ENCODE measurements at places on chromosomes 3 and 15.

DNA sequence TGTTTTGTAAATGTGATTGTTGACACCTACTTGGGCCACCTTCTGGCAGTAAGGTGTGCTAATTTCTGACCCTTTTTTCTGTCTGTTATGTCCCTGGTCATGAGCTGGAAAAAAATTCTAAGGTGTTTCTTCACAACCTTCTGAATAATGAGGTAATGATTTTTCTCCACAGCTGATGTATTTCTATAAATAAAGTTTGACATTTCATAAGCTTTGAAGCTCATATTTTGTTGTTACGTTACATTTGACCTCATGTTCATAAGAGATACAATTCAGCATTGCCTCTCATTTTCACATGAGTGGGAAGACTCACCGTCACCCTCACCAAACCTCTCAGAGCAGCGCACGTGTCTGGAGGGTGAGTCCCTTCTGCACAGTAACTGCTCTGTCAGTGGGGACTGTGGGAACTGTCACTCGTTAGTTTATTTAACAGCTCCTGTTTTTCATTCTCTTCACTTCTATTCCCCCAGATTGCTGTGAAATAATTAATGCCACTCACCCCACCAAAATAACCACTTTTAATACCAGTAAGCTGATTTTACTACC, 140.9 kb downstream of the PLCL2 start:
- no peak for DNase-seq

GRCh38 chr3:154061001-154061370, 60.2 kb upstream of the ARHGEF26 start:
- DNase-seq: no peak

GRCh38 chr3:98991393-98991792, 89.9 kb upstream of the DCBLD2 start:
- no peak for DNase-seq

DNA sequence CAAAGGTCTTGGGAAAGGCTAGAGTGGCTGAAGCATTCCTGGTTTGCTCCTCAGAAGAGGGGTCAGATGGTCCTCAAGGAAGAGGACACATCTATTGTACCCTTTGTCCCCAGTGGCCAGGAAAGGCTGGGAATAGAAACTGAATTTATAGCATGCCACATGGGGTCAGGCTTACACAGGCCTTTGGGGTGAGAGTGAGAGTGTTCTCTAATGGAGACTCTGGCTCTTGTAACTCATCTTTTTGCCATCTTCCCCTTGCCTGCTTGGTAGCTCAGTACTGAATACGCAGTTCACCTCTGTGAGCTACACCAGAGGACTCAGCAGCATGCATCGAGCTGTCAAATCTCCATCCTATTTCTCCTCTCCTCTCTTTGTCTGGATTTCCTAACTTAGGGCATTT, 87.5 kb downstream of the ATP2B2 start:
- DNase-seq: no peak

- DNase-seq: no peak
These were observed 38.6 kb downstream of the ZBTB11 start for GRCh38 chr3:101638261-101638745.

GRCh38 chr3:145015253-145015652, 1043.6 kb downstream of the DIPK2A start:
- DNase-seq: peak; percentile 83

GRCh38 chr3:23389686-23390085, 186.6 kb downstream of the UBE2E2 start:
- no peak for DNase-seq

DNA sequence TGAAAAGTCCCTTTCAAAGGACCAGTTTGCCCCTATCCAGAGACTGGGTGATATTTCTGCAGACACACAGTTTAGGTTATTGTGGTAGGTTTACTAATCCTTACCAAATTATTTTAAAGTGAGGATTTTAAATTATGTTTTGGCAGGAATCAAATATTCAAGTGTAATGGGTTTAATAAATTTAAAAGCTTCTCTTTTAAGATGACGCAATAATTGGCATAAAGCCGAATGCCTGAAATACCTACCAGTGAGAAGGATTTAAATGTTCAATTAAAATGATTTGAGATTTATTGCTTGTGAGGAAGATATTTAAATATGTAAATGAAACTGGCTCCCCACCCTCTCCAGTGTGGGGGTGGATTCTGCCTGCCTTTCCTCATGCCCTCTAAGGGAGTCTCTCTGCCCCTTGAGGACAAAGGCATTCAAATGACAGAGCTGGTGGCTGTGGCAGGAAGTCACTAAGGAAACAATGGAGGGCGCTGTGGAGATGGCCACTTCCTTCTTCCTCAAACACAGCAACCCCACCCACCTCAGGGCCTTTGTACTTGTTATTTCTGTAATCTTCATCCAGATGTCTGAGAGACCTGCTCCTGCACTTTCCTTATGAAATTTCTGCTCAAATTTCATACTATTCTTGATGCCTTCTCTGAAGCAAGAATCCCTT, 131.7 kb downstream of the TNIK start:
- no peak for DNase-seq

DNA sequence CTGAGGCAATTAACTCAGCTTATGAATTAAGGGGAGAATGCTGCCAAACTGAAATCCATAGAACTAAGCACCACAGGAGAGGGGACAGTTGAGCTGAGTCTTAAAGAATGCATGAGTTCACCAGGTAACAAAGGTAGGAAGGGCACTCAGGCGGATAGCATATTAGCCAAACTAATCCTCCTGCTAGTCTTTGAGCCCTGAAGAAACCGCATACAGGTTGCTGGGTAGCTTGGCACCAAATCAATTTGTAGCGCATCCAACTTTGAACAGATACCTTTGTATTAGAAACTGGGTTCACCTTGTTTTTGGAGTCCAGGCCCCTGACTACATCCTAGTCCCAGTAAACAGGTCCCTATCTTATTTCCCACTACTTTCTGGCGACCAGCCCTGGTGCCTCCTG, 93.7 kb downstream of the FRMD4B start:
- no peak for DNase-seq

DNA sequence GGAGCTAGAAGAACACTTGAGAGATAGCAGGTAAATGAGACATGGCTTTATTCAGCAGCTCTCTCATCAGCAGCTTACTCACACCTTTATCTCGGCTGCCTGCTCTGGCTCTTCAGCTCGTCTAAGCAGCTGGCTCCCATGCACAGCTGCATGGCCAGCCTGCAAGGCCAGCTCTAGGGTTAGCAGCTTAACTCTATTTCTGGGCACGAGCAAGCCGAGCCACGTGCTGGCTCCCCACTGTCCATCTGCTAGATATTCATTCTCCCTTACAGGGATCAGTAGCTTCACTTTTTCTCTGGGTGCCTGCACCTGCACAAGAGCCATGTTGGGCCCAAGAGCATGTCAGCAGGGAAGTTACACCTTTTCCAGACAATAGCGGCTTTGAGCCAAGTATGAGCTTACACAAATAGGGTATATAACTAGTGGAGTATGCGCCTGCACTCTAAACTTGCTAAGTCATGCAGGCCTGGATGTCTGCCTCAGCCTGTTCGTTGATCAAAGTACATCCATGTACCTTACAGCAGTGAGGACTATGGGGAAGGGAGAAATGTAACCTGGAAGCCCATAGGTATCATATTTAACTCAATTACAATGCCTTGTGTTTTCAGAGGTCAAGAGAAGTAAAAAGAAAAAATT, 174.9 kb upstream of the SNTN start:
- no peak for DNase-seq

GRCh38 chr3:104291878-104292277, 1074.8 kb upstream of the ALCAM start:
- no peak for DNase-seq

- no peak for DNase-seq
These were observed 241.0 kb upstream of the LYSMD4 start for GRCh38 chr15:99974246-99974645.

DNA sequence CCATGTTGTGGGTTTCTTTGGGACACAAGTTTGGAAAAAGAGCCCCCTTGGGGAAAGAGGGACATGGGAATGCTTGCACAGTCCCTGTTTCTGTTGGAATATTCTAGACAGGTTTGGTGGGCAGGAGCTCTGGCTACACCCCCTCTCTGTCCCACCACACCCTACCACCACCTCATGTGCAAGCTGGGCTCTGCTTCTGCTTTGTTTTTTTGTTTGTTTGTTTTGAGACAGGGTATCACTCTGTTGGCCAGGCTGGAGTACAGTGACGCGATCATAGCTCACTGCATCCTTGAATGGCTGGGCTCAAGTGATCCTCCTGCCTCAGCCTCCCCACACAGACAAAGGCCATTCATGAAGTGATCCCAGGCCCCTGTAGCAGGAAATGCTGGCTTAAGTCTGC, 56.9 kb upstream of the FGD5 start:
- DNase-seq: no peak

DNA sequence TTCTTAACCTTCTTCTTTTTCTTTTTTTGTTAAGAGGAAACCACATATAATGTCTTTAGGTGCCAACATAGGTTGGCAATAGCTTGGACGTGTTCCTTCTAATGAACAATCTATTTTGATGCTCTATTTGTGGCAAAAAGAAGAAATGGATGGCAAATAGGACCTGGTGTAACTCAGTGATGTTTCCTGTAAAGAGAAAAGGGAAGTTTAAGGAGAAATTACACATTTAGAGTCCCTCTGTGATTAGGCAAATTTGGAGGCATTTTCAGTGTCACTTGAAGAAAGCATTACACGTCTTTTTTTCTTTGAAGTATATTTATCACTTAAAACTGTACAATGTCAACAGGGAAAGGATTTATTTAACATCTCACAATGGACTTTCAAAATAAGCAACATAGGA, 327.1 kb downstream of the ZIC1 start:
- no peak for DNase-seq

- DNase-seq: no peak
These were observed 34.5 kb downstream of the USP3 start for GRCh38 chr15:63538876-63539275.

- DNase-seq: no peak
These were observed 323.5 kb downstream of the RORA start for GRCh38 chr15:60905587-60905986.

GRCh38 chr3:189057369-189057768, 114.4 kb upstream of the TPRG1 start:
- DNase-seq: no peak

DNA sequence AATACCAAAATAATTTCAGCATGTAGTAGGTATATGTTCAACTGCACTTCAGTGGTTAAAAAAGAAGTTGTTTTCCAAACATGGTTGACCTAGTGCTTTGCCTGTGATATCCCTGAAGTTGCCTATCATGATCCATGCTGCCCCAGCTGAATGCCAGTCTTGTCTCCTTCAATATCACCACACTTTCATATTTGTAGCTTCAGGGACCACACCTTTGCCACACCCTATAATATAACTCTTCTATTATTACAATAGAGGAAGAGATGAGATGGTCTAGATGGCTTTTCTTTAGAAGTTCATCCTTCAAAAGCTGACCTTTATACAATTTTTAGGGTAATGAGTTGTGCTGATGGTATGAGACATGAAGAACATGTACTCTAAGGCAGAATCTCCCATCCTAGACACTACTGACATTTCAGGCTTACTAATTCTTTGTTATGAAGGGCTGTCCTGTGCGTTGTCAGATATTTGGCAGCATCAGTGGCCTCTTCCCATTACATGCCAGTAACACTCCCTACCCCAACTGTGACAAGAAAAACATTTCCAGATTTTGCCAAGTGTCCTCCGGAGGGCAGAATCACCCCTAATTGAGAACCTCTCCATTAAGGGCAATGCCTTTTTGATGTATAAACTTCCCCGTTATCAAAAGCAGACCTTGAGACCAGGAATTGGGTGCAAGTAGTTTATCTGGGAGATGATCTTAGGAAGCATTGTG, 76.2 kb upstream of the PLCL2 start:
- DNase-seq: no peak

- no peak for DNase-seq
These were observed 72.1 kb downstream of the ADAM10 start for GRCh38 chr15:58677426-58677825.

DNA sequence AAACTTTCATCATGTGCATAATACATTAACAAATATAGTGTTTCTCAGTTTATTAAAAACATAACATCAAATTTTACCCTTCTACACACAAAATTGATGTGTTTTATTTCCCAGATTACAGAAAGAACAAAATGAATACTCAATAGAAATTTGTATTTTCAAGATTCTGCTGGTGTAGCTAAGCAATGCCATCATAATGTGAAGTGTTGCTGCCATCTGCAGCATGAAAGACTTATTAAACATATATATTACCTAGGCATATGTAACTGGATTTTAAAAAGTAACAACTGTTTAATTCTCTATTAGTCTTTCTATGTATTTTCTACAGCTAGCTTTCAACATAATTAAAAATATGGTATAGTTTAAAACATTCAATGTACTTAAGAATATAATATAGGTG, 27.5 kb downstream of the PLSCR5 start:
- peak; percentile 59 for DNase-seq

DNA sequence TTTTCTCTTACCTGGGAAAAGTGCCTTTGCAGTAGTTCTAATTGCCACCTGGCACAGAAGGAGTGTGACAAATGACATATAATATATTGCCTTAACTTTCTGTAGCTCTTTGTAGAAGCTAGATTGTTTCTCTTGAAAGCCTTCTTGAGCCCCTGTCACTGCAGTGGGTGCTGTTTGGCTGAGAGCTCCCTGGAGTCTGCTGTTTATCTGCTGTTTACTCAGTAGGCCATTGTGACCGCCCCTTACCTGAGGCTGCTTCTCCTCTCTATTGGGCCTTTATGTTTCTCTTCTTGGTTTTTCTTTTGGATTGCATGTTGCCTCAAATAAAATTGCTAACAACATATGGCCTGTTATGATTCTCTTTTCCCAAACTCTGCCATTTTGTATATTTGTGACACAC, 16.7 kb downstream of the MAP2K5 start:
- DNase-seq: no peak

GRCh38 chr3:122915300-122916055, 112.1 kb downstream of the SEMA5B start:
- no peak for DNase-seq

GRCh38 chr3:25153561-25153960, 274.5 kb upstream of the RARB start:
- DNase-seq: no peak

- peak; percentile 48 for DNase-seq
These were observed 5.2 kb upstream of the EBLN2 start for GRCh38 chr3:73056014-73056844.

DNA sequence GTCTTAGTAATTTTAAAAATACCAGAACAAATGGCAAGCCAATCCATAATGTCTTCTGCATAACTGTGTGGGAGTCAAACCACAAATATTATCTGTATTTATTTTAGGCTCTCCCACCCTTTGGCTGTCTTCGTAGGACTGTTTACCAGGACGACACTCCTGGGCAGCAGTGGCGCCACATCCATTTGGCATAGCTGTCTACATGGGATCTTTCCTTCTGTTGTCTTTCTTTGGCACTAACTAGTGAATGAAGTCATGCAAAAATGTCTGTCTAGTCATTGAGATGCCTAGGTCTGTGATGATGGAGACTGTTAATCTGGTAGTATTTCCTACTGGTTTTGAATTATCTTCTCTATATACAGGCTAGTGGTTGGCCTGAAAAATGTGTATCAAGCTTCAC, 54.0 kb upstream of the CHMP2B start:
- no peak for DNase-seq

GRCh38 chr3:10600726-10601125, 95.3 kb upstream of the ATP2B2 start:
- DNase-seq: no peak

DNA sequence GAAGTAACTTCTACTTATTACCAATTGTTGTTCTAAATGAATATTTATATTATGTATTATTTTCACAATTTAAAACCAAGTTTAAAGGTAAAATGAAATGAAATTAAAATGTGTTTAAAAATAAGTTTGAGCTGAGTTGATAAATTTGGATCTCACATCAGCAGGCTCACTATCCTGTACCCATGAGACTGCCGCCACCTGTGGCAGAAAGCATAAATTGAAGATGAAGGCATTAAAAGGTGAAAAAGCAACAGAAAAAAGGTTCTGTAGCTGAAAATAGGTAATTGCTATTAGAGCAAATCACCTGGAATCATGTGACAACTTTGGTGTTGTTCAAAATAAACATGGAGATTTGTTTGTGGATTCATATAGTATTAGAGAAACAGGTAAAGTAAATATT, 133.0 kb upstream of the CADM2 start:
- no peak for DNase-seq

Data from fibroblast of gingiva (primary cell).